Activated naive CD4-positive, alpha-beta T cell (primary cell): ENCODE measurements at places on chromosomes 3 and 15.

- DNase-seq, result no peak
These were observed 19.0 kb upstream of the CSTA start for GRCh38 chr3:122305818-122306621.

DNA sequence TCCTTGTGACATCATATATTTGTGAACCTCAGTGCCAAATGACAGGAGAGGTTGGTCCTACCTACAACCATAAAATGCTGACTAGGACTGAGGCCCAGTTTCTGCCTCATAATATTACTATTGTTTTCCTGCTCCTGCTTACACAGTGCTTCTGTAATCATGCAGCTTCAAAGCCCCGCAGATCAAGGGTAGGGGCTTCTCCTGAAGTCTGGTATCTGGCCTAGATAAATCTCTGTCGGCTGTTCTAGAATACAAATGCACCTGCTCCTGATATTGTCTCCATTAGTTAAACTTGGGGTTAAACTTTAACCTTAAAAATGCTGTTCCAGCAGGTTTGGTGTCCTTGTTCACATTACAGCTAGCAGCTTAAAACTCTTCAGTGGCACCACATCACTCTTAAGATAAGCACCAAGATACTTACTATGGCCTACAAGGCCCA, 552.4 kb downstream of the TUSC7 start:
- DNase-seq, result no peak

- no peak for DNase-seq
These were observed 47.2 kb upstream of the TEX55 start for GRCh38 chr3:119098619-119099222.

DNA sequence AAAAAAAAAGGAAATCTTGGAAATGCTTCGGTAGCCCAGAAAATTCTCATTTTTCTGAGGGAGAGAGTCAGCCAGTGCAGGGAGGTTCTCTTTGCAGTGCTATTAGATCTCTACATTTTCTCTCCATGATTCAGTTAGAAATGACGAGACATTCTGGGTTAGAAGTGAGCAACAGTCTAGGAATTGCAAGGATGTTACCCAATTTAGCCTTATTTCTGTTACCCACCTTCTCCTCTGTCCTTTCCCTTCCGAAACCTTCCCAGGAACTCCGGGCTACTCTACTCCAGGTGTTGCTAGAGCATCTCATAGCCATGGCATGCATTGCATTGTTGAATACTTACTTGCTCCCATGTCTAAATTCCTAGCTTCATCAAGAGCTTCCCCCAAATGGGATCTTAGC, 106.8 kb downstream of the EDEM1 start:
- no peak for DNase-seq

- DNase-seq, result no peak
These were observed 63.2 kb downstream of the PDZRN3 start for GRCh38 chr3:73561494-73561893.

DNA sequence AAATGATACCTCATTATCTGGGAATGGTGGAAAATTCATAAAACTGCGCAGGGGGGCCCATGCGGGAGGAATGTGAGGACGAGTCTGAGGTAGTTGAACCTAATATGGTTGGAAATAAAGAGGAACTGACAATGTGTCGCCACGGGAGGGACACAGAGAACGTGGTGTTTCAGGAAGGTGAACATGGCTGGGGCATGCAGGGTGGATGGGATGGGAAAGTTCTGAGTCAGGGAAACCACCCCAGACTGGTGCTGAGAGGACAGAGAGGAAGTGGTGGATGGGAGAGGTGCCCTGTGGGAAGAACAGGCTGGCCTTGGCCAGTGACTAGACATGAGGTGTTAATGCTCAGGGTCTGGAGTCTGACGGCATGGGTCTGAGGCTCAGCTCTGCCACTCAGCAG, 137.1 kb upstream of the WNT5A start:
- no peak for DNase-seq

GRCh38 chr3:35832140-35832571, 192.8 kb downstream of the ARPP21 start:
- no peak for DNase-seq

- no peak for DNase-seq
These were observed 163.6 kb downstream of the CTNNB1 start for GRCh38 chr3:41362638-41363559.

DNA sequence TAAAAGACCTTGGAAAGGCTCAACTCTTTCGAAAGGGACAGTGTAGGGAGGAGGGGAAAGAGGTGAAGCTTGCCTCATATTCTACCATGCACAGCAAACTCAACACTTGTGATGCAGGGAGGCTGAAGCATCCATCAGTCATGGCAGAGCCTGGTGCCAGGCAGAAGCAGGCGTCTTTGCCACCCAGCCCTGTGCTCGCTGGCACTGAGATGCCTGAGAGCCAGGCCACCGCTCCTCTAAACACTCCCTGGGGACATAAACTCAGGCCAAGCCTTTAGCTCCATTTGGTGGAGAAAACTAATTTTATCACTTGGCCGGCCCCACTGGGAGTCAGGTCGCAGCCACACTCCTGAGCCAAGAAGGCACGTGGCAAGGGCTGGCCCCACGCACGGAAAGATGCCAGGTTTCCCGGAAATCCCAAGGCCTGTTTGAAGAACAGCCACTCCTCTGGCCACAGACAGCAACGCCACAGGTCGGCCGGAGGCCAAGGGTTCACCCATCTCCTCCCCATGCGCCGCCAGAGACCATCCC, 30.7 kb downstream of the XXYLT1 start:
- DNase-seq, result no peak

GRCh38 chr3:100299016-100299415, 35.5 kb upstream of the NIT2 start:
- DNase-seq, result no peak

- no peak for DNase-seq
These were observed 41.9 kb upstream of the PEX5L start for GRCh38 chr3:180078592-180078991.

DNA sequence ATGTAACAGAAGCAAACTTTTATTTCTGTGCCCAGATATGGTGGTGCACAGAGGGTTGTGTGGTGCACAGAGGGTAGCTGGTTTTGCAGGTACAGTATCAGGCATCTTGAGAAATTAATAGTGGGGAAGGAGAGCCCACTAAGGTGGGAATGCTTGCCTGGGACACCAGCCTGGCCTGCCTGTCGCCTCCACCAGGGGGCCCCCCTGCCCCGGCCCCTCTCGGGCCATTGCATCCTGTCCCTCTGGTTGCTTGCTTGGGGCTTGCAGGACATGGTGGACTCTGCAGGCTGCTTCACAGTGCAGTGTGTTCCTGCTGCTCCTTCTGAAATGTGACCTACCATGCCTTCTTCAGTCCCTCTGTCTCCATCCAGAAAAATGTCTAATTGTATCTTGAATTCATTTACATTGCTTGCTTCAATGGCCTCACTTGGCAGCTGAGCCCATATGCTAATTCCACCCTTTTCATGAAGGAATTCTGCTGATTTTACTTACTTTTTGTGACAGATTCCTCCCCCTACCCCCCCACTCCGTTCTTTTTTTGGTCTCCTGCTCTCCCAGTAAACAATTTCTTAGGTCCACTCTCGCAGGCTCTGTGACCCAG, 73.6 kb downstream of the EEFSEC start:
- peak; percentile 18 for DNase-seq

GRCh38 chr15:27690290-27690689, 408.8 kb downstream of the OCA2 start:
- no peak for DNase-seq

GRCh38 chr15:33169625-33170024, 24.9 kb downstream of the FMN1 start:
- DNase-seq, result no peak

GRCh38 chr3:115478359-115478758, 145.0 kb upstream of the GAP43 start:
- DNase-seq, result no peak
